ENCODE measurements at places on chromosomes 12 and 14. TPM values are rescaled to one million over a fixed set of nuclear protein-coding genes. Genes with fewer than 3 reads are reported as not detected.

ACVRL1 gene
- polyA plus RNA-seq, result 106 TPM

STAB2 gene
- 22.1 TPM for polyA plus RNA-seq

GDF3 gene
- polyA plus RNA-seq, result not detected

HOXC13 gene
- polyA plus RNA-seq, result not detected

TMEM119 gene
- polyA plus RNA-seq, result 39.4 TPM

TTC8 gene
- 47.6 TPM for polyA plus RNA-seq

PPFIA2 gene
- 2.0 TPM for polyA plus RNA-seq

CLEC9A gene
- polyA plus RNA-seq, result 1.8 TPM

ALX1 gene
- 0.28 TPM for polyA plus RNA-seq

CMTM5 gene
- polyA plus RNA-seq, result 4.3 TPM

PPP1CC gene
- polyA plus RNA-seq, result 157 TPM

MYF5 gene
- 1.6 TPM for polyA plus RNA-seq

SLIRP gene
- polyA plus RNA-seq, result 73.7 TPM

CDH24 gene
- 12.2 TPM for polyA plus RNA-seq

M6PR gene
- polyA plus RNA-seq, result 206 TPM

OAS2 gene
- 7.4 TPM for polyA plus RNA-seq

DIO3 gene
- polyA plus RNA-seq, result 0.08 TPM

Measured in right lung (tissue), 10 donors.